ENCODE measurements at places on chromosomes 4 and X.

- DNase-seq: no peak
These were observed 297.5 kb downstream of the IL1RAPL2 start for GRCh38 chrX:104863466-104863865.

GRCh38 chr4:179817317-179817716 is 2375.1 kb upstream of the AGA start:
- DNase-seq: no peak

DNA sequence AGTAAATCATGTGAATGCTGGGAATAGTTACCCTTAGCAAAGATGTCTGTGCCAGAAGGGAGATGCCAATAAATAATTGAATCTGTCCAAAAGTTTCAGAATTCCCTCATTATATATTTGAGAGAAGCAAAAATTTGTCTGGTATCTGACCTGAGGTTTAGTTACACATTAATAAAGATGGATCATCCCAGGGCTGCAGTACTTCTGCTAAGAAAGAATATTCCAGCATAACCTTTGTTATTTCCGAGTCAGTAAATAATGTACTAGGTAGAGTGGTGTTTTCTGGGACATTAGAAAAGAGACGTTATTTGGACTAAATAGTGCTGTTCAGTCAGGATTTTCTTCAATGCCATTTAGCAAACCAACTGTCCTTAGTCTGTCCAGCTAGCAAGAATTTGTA is 26.4 kb downstream of the ADD1 start:
- DNase-seq: no peak

- DNase-seq: no peak
These were observed 18.2 kb upstream of the RHOH start for GRCh38 chr4:40178672-40179071.

- DNase-seq: no peak
These were observed 208.8 kb upstream of the VEGFC start for GRCh38 chr4:177001271-177002175.

DNA sequence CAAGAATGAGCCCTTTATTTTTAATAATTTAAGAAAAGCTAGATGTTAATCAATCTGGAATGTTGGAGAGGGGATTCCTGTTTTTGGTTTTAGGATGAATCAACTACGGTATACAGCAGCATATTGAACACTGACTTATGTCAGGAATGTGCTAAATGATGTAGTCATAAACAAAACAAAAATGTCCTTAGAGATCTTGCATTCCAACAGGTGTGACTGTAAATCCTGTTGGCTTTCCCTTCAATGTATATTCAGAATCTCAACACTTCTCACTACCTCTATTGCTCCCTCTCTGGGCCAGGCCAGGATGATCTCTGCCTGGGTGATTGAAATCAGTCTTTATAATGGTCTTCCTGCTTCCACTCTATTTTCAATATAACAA is 37.8 kb upstream of the BDH2 start:
- DNase-seq: no peak

- DNase-seq: no peak
These were observed 35.3 kb downstream of the LGI2 start for GRCh38 chr4:24995346-24995919.

GRCh38 chrX:13256603-13257002 is 63.2 kb downstream of the ATXN3L start:
- no peak for DNase-seq

GRCh38 chr4:153513596-153513995 is 47.4 kb downstream of the TMEM131L start:
- no peak for DNase-seq

DNA sequence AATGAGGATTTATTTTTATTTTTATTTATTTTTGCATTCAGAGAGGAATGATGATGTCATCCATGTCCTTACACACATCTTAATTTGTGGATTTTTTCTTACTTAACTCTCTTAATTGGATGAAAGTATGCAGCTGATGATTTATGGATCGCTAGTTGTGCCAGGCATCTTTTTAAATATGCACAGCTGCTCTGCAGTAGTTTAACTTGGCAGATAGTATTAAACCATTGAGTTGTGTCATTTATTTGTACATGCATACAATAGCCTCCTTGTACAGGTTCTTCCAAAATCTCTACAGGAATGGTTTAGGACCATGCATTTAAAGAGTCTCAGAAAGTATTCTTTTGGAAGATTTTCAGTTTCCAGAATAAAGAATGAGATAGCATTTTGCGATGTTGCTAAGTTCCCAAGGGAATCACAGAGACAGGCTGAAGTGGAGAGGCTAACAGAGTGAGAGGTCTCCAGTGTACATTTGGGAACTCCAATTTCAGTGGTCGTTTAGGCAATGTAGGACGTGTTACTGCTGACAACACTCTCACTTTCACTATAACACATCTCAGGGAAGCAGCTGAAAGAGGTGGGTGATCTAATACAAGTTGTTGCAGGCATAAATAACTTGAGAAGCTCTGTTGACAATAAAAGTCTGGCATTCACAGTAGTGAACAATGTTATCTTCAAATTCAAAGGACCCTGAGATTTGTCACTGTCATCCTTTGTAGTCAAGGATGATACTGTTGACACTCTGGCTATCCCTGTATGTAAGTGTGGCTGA is 49.9 kb upstream of the SCRG1 start:
- DNase-seq: peak; percentile 34

GRCh38 chr4:152380185-152380584 is 155.7 kb downstream of the FBXW7 start:
- DNase-seq: no peak

- DNase-seq: no peak
These were observed 167.9 kb downstream of the CORIN start for GRCh38 chr4:47669946-47670345.

GRCh38 chr4:174358829-174359228 is 75.1 kb downstream of the CEP44 start:
- no peak for DNase-seq

GRCh38 chrX:118108304-118108703 is 8.3 kb downstream of the KLHL13 start:
- no peak for DNase-seq

GRCh38 chr4:184681916-184682315 is 32.4 kb downstream of the PRIMPOL start:
- no peak for DNase-seq

DNA sequence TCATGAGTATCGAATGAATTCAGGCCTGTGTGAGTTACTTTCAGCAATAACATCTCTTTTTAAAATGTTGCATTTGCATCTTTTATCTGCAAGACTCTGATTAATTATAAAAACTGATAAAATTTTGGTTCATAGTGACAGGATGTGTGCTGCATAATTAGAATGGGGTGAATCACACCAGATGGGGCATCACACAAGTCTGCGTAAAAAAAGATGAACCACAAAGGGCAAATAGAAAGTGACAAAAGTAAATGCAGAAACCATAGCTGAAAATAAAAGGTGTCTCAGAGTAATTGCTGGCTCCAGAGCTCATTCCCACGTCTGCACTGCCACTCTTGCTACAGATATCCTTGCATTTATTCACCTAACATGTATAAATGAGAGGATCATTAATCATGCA is 131.1 kb downstream of the HS3ST1 start:
- DNase-seq: no peak

DNA sequence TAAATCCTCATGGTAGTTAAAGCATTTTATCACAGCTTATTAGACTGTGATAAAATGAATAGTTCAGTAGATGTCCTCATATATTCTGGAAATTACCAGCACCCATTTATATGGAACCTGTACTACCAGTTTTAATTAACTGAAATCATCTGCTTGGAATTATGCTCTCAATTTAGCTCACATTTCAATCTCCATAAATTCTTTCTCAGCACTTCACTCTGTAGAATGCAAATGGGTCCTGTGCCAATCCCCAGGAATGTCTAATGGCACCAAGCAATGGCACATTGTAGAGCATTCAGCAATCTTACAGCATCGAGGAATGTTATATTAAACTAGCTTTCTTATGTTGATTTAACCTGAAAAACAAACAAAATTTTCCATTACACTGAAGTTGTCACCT is 355.1 kb downstream of the PDHA2 start:
- DNase-seq: no peak

GRCh38 chr4:105990933-105991332 is 95.7 kb downstream of the NPNT start:
- peak; percentile 31 for DNase-seq

GRCh38 chr4:170423137-170423536 is 333.4 kb upstream of the AADAT start:
- no peak for DNase-seq

- DNase-seq: no peak
These were observed 63.1 kb downstream of the TSC22D3 start for GRCh38 chrX:107712231-107713202.

DNA sequence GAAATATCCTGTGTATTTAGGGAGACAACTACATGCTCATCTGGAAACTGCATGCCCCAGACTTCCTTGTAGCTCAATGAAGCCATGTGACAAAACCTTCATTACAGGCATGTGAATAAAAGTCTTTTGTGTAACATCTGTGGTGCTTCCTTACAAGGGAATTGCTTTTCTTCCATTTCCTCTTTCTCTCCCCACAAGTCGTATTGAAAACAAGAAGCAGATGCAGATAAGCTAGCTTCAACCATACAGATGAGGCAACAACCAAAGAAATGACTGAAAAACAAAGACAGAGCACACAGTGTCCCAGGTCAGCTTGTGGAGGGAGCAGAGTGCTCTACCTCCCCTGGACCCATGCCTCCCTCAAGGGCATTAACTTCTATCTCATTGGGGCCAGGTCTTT is 115.8 kb upstream of the INPP4B start:
- no peak for DNase-seq

DNA sequence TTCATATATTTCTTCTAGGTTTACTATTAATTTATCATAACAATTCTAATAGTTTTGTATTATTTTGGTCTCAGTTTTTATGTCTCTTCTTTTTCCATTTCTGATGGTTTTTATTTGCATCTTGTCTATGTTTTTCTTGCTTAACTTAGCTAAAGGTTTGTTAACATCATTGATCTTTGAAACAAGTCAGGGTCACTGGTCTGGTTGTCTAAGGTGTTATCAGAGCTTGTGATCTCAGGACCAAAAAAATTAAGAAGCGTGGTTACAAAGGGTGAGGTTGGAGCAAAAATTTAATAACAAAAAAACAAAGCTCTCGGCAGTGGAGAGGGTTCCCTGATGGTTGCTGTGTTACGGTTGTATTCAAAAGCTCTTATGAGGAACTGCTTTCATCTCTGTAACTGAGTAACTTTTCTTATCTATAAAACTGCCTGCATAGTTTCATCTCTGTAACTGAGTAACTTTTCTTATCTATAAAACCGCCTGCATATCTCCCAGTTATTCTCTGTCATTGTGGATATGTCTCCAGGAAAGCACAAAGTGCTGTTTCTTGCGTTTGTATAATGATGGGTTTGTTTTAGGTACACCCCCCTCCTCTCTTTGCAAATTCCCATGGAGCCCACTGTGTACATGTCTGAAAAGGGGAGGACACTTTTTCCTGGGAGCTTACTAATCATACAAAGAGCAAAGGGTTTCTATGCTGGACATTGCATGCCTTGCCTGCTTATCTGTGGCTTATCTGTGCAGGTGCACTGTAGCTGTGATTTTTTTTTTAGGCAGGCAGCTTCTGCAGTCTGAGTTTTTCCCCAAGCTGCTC is 62.4 kb upstream of the UGT2B15 start:
- no peak for DNase-seq

- DNase-seq: no peak
These were observed 16.0 kb downstream of the CLDN22 start for GRCh38 chr4:183304067-183304466.

DNA sequence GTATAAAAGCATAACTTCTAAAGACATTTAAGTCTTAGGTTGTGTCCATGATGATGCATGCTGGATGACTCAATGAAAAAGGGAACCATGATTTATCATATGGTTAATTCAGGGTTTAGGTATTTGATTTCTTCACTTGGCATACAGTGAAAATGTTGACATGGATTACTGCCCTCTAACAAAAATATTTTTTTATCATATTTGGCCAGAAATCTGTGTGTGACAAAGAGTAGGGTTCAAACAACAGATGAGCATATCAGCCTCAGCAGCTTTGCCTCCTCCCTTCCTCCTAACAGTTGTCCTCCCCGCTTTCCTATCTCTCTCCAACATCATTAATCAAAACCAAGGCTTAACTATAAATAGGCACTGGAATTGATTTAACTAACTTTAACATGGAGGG is 46.3 kb downstream of the ARHGAP6 start:
- DNase-seq: no peak

DNA sequence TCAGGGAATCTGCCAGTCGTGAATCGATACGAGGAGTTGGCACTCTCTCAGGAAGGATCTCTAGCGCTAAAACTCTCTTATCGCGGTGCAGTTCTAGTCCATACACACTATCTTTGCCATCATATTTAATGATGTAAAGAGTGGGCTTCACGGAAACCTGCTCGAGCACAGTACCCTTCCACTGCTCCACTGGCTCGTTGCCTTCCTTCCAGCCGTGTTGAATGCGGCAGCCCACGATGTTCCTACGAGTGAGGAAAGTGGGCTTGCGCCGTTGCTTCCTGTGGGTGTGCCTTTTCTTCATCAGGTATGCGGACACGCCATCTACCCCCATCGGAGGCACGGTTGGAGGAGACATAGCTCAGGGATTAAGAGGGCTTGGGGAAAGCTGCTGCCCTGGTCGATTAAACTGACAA is 661 bp downstream of the SPIN4 start:
- DNase-seq: peak; percentile 72

DNA sequence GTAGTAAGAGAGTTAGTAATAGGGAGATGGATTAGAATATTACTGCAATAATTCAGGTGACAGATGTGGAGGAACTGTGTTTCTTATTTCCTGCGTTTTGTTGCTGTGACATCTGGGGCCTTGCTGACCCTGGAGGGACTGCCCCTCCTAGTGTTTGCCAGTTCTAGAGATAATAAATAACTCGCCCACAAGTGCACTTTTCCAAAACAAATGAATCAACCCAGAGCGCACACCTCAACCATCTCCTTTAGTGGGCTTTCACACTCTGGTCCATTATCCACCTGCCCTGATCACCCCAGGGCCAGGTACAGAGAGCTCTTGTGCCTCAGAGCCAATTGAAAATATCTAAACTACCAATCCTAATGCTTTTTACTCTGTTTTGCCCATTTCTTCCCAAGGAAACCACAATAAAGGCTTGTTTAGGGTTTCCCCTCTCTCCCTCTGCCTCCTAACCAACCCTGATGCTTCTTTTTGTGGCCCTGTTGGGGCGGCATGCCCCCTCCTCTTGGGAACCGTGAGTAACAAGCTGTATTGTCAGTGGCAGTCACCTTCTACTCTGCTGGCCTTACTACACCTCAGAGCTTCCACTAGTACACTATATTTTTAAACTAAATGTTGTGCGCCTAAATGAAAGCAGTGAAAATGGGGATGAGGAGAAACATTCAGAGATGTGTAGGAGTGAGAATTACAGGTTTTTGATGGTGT is 270.5 kb downstream of the TENM3 start:
- no peak for DNase-seq

DNA sequence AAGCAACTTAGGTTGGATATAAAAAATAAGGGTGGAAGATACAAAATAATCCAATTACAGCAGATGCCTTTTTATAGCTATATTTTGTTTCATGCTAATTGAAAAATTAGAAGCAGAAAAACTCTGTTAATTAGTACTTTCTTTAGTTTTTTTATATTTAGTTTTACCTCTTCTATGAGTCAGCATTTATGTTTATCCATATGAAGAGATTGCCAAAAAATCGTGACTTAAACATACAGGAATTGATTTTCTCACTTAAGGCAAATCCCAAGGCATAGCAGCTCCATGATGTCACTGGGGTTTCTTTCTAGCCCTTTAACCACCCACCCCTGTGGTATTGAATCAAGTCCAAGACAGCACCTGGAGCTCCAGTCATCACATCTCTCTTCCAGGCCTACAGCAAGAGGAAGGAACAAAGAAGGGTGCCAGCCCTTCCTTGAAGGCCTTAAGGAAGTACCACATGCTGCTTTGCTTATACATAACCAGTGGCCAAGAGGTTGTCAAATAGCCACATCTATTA is 365.8 kb upstream of the TENM3 start:
- no peak for DNase-seq

GRCh38 chrX:71638409-71638808 is 20.1 kb upstream of the CXCR3 start:
- DNase-seq: no peak

Measured in brain (organoid and tissue), 16 donors.